ENCODE measurements at places on chromosomes 12 and 14. TPM values are rescaled to one million over a fixed set of nuclear protein-coding genes. Genes with fewer than 3 reads are reported as not detected.

BATF gene
- total RNA-seq = not detected

SOS2 gene
- 26.1 TPM for total RNA-seq

FOXN3 gene
- 37.4 TPM for total RNA-seq

C1S gene
- total RNA-seq = 180 TPM

GLIPR1 gene
- total RNA-seq = 0.87 TPM

C12orf50 gene
- total RNA-seq = not detected

C12orf56 gene
- total RNA-seq = not detected

B4GALNT3 gene
- 275 TPM for total RNA-seq

EFS gene
- total RNA-seq = 9.6 TPM

MAP4K5 gene
- 6.4 TPM for total RNA-seq

SERPINA9 gene
- not detected for total RNA-seq

FITM1 gene
- 0.87 TPM for total RNA-seq

PPFIBP1 gene
- 254 TPM for total RNA-seq

SBNO1 gene
- 6.4 TPM for total RNA-seq

LRRC43 gene
- total RNA-seq = not detected

MVK gene
- total RNA-seq = 16.7 TPM

SMIM41 gene
- total RNA-seq = 7.8 TPM

MAP3K9 gene
- total RNA-seq = 7.1 TPM

SPTB gene
- total RNA-seq = not detected

DPY19L2 gene
- total RNA-seq = 12.9 TPM

RTN1 gene
- total RNA-seq = 7.8 TPM

PRICKLE1 gene
- total RNA-seq = 15.1 TPM

DDN gene
- not detected for total RNA-seq

TMEM117 gene
- total RNA-seq = 25.7 TPM

SLC39A5 gene
- total RNA-seq = 18.7 TPM

CCDC196 gene
- total RNA-seq = not detected

MIPOL1 gene
- 48.0 TPM for total RNA-seq

PLEKHG7 gene
- not detected for total RNA-seq

SYCP3 gene
- not detected for total RNA-seq

ACVR1B gene
- total RNA-seq = 23.9 TPM

TTC8 gene
- not detected for total RNA-seq

ETFBKMT gene
- 4.9 TPM for total RNA-seq

NXPH4 gene
- not detected for total RNA-seq

OTUB2 gene
- 4.1 TPM for total RNA-seq

ULK1 gene
- 19.7 TPM for total RNA-seq

IGFBP6 gene
- total RNA-seq = 70.5 TPM

HHIPL1 gene
- total RNA-seq = 1.2 TPM

TAS2R42 gene
- not detected for total RNA-seq

ETFRF1 gene
- 2.3 TPM for total RNA-seq

TCL1B gene
- total RNA-seq = not detected

PLEKHD1 gene
- not detected for total RNA-seq

ZBTB42 gene
- total RNA-seq = 28.6 TPM

HOXC13 gene
- total RNA-seq = not detected

SLCO1B1 gene
- total RNA-seq = not detected

DENND5B gene
- 21.4 TPM for total RNA-seq

SRRM4 gene
- not detected for total RNA-seq

OAS2 gene
- total RNA-seq = 21.4 TPM

GALNT8 gene
- total RNA-seq = not detected

FOXM1 gene
- total RNA-seq = 3.5 TPM

DYNC1H1 gene
- total RNA-seq = 356 TPM

PPM1H gene
- 12.3 TPM for total RNA-seq

NOXRED1 gene
- not detected for total RNA-seq
